ENCODE measurements at places on chromosomes 7 and 10. TPM values are rescaled to one million over a fixed set of nuclear protein-coding genes. Genes with fewer than 3 reads are reported as not detected.

DNA sequence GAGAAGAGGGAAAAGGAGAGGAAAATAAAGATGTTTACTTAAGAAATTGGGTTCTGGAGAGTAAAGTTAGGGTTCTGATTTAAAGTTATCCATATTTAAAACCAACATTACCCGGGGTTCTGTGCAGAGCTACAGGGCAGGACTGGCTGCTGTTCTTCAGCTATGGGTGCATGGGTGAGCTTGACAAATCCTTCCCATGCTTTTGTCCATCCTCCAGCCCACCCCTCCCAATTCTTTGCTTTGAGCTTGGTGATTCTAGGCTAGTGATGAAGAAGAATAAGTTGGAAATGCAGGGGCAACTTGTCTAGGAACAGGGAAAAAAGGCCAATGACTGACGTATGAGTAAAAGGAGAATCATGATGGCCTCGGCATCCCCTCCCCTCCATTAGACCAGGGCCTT is 636.0 kb downstream of the LRMDA start:
- DNase-seq, result no peak

- DNase-seq, result no peak
Measured at GRCh38 chr7:82263920-82264782, 179.4 kb downstream of the CACNA2D1 start.

PYROXD2 gene
- 23.1 TPM for total RNA-seq

GRCh38 chr10:14742382-14742781 is 32.3 kb downstream of the FAM107B start:
- no peak for DNase-seq

DNA sequence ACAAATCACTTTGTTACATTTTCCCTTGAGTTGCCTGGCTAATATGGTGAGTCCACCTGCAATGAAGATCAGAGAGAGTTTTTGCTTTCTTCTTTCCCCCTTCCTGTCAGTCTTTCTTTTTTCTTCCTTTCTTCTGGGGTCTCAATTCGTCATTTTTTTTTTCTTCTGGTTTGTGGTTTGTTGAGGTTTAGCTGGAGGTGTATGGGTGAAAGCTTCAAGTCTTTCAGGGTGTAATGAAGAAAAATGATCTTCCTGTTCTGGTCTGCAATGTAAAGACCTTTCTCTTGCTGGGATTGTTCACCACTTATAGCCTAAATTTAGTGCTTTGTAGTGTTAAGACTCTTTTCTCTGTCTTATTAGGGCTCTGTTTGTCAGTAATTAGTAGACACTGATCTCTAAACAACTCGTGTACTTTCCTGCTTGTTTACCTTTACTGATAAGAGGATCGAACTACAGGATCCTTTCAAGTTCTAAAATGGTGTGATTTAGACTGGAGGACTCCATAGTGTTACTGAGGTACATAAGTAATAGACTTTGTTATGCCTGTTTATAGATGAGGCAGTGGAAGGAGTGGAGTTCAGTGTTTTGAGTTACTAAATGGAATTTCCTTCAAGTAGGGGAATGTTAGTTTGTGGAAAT is 129.1 kb downstream of the SUGCT start:
- DNase-seq, result no peak

GRCh38 chr10:3043512-3044368 is 23.6 kb upstream of the PFKP start:
- DNase-seq, result peak; percentile 68

DNA sequence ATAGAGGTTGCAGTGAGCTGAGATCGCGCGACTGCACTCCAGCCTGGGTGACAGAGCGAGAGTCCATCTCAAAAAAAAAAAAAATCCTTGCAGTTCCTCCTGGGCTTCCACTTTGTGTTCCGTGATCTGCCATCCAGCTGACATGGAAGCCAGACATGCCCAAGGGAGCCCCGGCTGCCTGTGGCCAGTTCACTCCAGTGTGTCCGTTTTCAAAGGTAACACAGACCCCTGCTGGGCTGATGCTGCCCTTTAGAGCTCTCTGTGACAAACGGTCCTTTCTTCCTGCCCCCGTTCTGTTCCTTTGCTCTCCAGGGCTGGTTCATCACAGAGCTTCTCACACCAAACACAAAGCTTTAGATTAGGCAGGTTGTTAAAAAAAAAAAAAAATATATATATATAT is 130.8 kb downstream of the CUL2 start:
- no peak for DNase-seq

IL2RA gene
- total RNA-seq, result 1.4 TPM

PTPRZ1 gene
- total RNA-seq, result 2.2 TPM

DNA sequence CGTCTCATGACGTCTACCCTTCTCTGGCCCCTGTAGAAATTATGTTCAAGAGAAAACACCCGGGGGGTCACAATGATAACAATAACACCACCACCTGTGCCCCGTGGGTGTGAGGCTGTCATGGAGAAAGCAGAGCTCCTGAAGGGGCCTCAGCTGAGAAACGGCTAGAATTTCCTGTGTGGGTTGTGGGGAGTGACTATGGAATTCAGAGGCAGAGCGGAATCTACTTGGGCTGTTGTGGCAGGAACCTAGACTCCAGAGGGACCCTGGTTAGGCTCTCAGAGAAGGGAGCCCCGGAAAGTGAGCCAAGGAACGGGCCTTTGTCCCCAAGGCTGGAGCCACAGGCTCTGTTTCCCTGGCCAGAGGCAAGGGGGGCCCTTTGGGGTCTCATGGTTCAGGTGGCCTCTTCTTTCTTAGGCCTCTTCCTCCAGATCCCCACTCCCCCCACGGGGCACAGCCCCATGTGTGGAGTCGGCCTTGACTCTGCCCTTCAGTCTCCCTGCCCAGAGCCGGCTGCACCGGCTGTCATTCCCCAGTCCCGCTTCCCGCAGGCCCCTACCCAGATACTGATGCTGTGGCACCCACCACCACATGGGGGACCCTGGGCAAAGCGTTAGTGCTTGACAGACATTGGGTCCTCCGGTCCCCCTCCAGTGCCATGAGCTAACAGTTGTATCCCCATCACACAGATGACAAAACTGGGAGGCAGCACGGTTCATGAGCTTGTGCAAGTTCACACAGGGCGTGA is 6.5 kb upstream of the GIMAP8 start:
- DNase-seq, result no peak

DNA sequence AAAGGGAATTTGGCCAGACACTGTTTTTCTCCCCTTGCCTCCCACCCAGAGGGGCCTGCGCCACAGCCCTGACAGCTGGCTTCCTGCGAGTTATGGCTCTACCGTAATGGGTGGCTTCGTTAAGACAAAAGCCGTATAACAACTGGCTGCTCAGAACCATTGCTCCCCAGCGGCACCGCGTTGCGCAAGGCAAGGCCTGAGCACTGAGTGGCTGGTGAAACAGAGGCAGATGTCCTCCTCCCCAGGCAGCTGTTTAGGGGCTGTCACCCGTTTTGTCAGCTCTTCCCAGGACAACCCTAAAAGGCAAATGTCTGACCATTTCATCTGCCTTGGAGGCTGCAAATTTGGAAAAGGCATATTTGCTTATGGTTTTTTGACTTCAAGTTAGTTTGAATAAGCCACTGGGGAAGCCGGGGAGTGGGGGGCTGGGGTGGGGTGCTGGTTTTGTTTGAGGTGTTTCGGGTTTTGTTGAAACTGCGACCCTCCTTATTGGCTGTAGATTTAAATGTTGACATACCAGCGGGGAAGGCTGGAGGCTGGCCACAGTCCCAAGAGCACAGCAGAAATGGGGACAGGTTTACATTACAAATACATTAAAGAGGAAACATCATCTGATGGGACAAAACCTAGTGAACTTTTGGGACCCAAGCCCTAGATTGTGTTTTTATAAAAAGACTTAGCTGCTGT is 681 bp upstream of the SPOCK2 start:
- DNase-seq, result no peak

GRCh38 chr7:140896996-140897395 is 27.7 kb downstream of the BRAF start:
- no peak for DNase-seq

GRCh38 chr10:43254881-43255633 is 11.8 kb downstream of the RASGEF1A start:
- no peak for DNase-seq

DNA sequence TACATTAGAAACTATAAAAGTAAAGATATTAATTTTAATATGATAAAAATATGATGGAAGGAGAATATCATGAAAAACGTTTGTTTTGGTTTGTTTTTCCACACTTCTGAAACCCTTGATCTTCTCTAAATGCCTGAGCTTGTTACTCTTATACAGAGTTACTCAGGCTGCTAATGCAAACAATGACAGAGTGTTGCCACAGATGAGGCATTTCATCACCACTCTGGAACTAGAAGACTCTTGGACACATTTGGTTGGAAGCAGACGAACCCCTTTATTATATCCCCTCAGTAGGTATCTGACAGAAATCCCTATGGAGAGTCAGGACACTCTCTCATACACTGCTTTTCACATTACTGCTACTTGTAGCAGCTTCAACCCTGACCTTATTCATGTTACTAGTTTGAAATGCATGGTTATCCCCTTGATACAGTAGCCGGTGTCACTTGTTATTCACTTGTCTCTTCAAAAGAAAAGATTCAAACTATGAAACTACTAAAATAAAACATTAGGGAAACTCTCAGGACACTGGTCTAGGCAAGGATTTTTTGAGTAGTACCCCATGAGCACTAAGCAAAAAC is 66.9 kb downstream of the SEMA3C start:
- DNase-seq, result no peak

ZNF282 gene
- 33.8 TPM for total RNA-seq

DNA sequence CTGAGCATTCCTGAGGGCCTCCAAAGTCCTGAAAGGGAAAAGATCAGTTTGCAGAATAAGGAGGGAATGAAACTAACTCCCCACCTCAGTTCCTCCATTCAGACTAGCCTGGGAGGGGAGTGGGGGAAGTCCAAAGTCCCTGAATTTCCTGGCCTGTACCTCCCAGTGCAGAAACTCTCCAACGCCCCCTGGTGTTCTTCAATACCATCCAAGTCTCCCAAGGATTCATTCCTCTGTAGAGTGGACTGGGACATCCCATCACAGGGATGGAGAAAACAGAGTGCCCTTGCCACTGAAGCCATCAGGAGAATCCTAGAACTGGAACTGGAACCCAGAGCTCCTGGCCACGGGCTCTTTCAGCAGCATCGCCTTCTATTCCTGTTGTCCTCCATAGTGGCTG is 1.6 kb upstream of the COL13A1 start:
- peak; percentile 57 for DNase-seq

GRCh38 chr7:116165717-116166116 is 44.6 kb upstream of the TES start:
- no peak for DNase-seq

TMEM178B gene
- total RNA-seq, result 3.5 TPM

HABP2 gene
- 296 TPM for total RNA-seq

- no peak for DNase-seq
Measured at GRCh38 chr10:84267503-84268126, 22.8 kb downstream of the RGR start.

GRCh38 chr10:16952610-16953009 is 135.4 kb upstream of the RSU1 start:
- no peak for DNase-seq

- DNase-seq, result no peak
Measured at GRCh38 chr7:30032310-30033125, 4.3 kb downstream of the PLEKHA8 start.

- DNase-seq, result no peak
Measured at GRCh38 chr10:72323108-72323749, 31.5 kb downstream of the DNAJB12 start.

GRCh38 chr10:123513870-123514269 is 152.3 kb upstream of the GPR26 start:
- DNase-seq, result no peak

DNA sequence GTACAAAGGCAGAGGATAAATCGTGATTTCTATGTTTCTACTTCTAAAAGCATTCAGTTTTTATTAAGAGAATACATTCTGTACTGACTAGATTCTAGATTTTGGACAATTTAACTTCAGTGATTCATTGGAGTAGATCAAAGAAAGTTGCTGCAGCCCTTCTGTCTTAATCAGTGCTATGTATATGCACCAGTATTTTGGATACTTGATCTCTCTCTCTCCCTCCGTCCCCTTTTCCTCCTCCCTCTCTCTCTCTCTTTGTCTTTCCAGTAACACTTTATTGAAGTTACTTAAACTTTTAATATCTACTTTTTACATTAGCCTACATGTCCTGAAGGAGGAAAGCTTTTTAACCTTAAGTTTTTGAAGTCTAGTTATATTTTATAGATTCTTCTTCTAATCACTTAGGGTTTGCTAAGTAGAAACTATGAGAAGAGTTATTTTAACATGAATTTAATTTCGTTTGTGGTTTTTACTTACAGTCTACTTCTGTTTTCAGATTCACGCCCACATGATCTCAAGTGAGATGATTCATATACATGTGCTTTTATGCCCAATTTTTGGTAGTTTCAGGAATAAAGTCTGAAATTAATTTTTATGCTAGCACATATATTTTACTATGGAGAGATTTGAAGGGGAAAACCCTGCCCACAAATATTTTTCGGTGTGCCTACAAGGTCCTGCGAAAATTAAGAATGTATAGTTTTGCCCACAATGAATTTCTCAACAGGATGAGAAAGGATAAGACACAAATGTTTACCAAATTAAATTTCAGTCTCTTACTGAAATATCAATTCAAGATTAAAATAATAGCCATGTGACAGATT is 9.1 kb downstream of the MDFIC start:
- DNase-seq, result no peak

DNA sequence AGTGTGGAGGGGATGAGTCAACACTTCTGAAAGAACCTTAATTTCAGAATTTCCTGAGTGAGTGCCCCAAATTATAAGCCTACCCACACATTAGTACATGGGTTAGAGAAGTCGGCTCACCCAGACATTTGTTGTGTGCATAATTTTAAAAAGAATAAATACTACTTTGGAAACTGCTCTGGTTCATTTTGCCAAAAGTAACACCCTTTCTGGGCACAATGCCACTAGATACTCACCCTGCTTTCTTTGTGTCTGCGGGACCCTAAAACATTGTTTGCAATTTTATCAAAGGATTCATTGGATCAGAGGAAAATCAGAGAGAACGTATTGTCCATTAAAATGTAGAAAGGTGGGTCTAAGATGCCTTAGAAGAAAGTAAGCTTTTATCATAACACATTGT is 245.5 kb upstream of the NRP1 start:
- no peak for DNase-seq

TAS2R40 gene
- total RNA-seq, result not detected

DNA sequence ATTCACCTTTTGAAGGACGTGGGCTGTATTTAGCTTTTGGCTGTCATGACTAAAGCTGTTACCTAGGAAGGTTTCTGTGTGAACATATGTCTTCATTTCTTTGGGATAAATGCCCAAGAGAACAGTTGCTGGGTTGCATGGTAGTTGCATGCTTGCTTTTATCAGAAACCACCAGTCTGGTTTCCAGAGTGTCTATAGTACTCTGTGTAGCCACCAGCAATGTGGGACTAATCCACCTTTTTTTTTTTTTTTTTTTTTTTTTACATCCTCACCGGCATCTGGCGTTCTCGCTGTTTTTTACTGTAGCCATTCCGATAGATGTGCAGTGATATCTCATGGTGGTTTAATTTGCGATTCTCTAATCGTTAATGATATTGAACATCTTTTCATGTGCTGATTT is 297.8 kb downstream of the SDK1 start:
- no peak for DNase-seq

LRGUK gene
- 2.4 TPM for total RNA-seq

DNA sequence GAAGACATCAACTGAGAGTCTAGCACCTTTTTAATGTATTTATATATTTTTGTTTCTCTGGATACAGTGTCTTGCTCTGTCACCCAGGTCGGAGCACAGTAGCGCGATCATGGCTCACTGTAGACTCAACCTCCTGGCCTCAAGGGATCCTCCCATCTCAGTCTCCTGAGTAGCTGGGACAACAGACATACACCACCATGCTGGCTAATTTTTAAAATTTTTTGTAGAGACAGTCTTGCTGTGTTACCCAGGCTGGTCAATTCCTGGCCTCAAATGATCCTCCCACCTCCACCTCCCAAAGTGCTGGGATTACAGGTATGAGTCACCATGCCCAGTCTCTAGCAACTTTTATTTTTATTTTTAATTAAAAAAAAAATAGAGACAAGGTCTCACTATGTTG is 51.4 kb upstream of the ANLN start:
- no peak for DNase-seq

CCDC172 gene
- total RNA-seq, result not detected

All from mucosa of gallbladder (tissue), 1 donor.